Thoracic aorta (tissue), 2 donors: ENCODE measurements at places on chromosomes 1 and 21. TPM values are rescaled to one million over a fixed set of nuclear protein-coding genes. Genes with fewer than 3 reads are reported as not detected.

The KRTAP12-2 gene
- total RNA-seq, result not detected

The RSPH1 gene
- total RNA-seq, result 0.27 TPM

The TMPRSS15 gene
- not detected for total RNA-seq

The ACP6 gene
- 11.4 TPM for total RNA-seq

The KCNJ15 gene
- total RNA-seq, result 0.41 TPM
